ENCODE measurements at places on chromosomes 5 and 9.

- DNase-seq, result no peak
These were observed 213.7 kb upstream of the MAP3K1 start for GRCh38 chr5:56601641-56602071.

DNA sequence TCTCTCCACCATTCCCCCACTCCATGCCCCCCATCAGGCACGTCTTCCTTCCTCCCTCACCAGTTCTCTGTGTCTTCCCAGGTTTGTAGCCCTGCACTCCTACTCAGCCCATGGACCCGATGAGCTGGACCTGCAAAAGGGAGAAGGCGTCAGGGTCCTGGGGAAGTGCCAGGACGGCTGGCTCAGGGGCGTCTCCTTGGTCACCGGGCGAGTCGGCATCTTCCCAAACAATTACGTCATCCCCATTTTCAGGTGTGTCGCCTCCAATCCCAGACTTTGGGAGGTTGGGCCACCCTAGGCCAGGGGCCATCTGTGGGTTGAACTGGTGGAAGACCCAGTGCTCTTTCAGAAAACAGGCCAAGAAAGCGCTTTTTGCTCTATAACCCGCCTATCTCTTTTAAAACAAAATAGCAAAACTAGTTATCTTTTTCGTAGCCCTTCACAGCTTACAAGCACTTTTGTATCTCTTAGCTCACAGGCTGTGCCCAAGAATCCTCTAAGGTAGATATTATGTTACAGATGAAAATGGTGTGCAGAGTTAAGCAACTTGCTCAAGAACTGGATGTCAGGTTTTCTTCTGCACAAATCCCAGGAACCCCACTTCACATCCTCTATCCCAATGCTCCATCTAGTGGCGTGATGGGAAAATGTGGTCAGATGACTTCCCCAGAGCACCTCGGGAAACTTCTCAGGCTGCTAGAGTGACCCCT is 56.2 kb downstream of the PLAC8L1 start:
- no peak for DNase-seq

GRCh38 chr5:115190388-115190787 is 20.7 kb upstream of the TRIM36 start:
- no peak for DNase-seq

- no peak for DNase-seq
These were observed 25.2 kb upstream of the SYNPO start for GRCh38 chr5:150615141-150615699.

- no peak for DNase-seq
These were observed 85.1 kb upstream of the GRHPR start for GRCh38 chr9:37337301-37337890.

GRCh38 chr5:61123145-61123544 is 39.1 kb downstream of the SMIM15 start:
- no peak for DNase-seq

- DNase-seq, result no peak
These were observed 107.5 kb downstream of the KCNN2 start for GRCh38 chr5:114469372-114469771.

- DNase-seq, result no peak
These were observed 199.9 kb downstream of the ADAMTS12 start for GRCh38 chr5:33691856-33692255.

DNA sequence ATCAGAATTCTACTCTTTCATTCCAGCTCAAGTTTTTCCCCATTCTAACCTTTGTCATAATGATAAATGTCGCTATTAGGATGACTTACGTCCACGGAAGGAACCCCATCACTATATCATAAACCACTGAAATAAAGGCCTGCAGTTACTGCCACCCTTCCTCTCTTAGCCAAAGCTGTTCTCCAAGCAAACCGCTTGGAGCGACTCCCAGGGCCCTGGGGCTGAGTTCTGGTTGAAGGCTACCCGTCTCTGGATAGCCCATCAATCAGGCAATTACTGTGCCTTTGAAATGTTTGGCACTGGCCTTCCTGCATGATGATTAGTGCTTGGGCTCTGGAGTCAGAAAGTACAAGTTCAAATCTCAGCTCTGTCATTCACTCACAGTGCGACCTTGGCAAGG is 386.0 kb downstream of the SPOCK1 start:
- no peak for DNase-seq

- DNase-seq, result no peak
These were observed 143.9 kb upstream of the SLC1A3 start for GRCh38 chr5:36462295-36463021.

GRCh38 chr9:109244179-109245132 is 76.4 kb downstream of the EPB41L4B start:
- DNase-seq, result peak; percentile 38

GRCh38 chr5:145218019-145218418 is 617.1 kb downstream of the PRELID2 start:
- DNase-seq, result no peak

GRCh38 chr5:176837707-176838115 is 27.4 kb downstream of the UNC5A start:
- peak; percentile 27 for DNase-seq

DNA sequence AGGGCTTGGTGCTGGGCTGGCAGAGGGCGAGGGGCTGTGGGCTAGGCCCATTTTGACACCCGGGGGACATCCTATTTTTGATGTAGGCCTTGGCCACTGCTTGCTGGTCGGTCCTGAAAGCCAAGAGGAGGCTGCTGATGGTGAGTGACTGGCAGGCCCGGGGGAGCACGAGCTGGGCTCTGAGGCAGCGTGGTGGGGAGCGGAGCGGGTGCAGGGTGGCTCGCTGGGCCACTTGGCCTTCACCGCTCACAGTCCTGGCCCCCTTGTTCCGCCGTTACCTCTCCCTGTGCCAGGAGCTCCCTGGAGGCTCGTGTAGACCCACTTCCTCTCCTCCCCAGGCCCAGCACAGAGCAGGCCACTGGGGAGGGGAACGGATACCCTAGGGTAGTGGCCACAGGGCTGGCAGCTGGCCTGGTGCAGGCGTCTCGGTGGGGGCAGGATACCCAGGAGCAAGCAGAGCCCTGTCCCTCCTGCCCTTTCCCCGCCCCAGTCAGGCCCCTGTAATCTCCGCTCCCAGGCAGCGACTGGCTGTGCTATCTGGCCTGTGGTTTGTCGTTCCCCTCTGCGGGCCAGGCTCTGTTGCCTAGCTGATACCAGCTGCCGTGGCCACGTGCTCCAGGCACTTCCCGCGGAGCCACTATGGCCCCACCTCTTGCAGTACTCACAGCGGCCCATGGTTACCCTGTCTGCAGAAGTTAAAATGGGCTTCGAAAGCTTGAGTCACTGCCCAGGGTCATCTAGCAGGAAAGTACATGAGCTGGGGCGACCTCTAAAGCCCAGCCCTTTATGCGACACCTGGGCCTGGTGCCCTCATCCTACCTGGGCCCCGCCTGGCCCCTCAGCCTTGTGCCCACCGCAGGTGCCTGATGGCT is 11.7 kb upstream of the DOLPP1 start:
- peak; percentile 17 for DNase-seq

- no peak for DNase-seq
These were observed 130.1 kb downstream of the LRRC70 start for GRCh38 chr5:62708481-62709325.

DNA sequence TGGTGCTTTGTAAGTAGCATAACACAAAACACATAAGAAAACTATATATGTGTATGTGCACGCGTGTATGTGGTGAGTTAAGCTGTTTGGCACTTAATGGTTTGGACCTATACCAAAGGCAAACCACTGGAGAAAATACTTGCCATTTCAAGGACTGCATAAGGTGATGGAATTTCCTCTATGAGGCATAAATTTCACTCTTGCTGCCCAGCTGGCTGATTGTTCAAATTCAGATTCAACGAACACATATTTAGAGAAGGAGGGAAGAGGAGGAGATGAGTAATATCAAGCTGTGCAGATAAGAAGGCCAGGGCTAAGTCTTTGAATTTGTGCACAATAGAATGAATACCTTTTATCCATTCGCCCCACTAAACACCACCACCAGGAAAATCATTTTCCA is 470.6 kb upstream of the MPDZ start:
- no peak for DNase-seq

DNA sequence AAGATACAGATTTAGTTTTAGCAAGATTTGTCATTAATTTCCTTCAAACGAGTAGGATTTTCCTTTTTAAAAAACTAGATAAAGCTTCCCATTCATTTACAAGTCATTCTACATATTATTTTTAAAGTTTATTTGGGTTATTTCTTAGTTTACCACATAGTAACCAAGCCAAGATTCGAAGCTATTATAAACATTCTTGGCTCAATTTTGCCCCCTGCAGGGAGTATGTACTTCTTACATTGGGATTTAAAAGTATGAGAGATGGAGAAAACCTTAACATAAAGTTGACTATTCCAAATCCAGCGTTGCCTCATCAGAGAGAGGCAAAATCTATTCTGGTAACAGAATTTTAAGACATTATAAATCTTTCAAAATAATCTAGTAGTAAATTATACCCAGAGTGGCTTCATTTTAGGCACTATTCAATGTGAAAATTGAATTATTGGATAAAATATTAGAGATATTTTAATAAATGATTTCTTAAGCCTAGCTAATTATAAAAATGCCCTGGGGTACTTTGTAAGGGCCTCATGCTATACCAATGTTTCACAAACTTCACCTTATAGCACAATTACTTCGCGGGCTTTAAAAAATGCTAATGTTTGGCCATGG is 39.1 kb downstream of the FBN2 start:
- no peak for DNase-seq

GRCh38 chr9:37339923-37340322 is 82.6 kb upstream of the GRHPR start:
- no peak for DNase-seq

- DNase-seq, result no peak
These were observed 3.7 kb upstream of the GNPDA1 start for GRCh38 chr5:142016556-142016955.

DNA sequence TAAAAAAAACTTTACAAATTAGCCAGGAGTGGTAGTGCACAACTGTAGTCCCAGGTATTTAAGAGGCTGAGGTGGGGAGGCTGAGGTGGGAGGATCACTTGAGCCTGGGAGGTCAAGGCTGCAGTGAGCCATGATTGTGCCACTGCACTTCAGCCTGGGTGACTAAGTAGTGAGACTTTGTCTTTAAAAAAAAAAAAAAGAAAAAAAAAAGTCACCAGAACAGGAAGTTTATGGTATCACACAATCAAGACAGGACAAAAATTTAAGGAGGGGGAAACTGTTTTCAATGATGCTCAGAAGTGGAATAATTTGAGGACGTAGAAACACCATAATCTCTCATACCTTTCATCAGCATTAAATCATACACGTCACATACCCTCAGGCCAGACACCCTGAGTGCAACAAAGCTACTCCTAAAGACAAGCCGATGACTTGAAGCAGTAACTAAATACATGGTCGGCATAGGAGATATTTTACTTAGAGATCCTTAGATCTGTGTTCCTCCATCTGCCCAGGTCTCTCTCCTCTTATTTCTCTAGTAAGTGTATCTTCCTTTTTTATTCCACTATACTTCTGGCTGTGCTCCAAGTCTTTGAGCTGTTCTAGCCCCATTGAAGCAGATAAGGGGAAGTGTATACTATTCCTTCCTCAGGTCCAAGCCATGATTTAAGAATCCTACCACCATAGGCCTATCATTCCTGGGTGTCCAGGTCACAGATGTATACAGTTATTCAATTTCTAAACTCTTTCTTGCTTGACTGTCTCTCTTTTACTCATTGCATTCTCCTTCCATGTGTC is 91.3 kb upstream of the APC start:
- DNase-seq, result no peak

GRCh38 chr9:108021096-108021710 is 531.6 kb upstream of the KLF4 start:
- DNase-seq, result no peak

DNA sequence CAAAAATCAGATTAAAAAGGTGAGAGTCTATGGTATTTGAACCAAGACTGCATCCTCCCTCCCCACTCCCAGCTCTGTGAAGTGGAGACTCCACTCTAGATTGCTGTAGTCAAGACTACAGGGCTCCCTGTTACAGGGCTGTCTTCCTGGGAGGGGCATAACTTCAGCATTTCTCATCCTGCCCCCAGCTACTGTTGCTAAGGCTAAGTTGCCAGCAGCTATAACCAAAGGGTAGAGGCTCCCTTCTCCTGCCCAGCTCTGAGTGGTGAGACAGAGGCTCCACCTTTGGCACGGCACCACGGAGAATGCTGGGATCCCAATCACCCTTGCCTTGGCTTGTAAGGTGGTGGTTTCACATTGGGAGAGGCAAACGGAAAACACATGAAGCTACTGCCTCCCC is 39.2 kb upstream of the GCNT4 start:
- no peak for DNase-seq

DNA sequence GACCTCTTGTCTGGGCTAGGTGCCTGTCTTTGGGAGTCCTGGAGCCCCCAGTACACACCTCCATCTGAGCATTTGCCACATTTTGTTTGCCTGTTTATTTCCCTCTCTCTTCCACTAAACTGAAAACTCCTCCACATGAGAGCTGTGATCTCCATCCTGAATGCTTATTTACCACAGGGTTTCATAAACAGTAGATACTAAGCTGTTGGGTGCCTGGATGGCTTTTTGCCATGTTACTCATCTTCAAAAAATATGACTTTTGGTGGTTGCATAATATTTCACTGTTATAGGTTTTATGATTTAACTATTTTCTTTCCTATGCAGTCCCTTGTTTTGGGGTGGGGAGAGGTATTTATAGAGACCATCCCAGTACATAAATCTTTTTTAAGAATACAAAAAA is 99.6 kb downstream of the APBA1 start:
- DNase-seq, result no peak

DNA sequence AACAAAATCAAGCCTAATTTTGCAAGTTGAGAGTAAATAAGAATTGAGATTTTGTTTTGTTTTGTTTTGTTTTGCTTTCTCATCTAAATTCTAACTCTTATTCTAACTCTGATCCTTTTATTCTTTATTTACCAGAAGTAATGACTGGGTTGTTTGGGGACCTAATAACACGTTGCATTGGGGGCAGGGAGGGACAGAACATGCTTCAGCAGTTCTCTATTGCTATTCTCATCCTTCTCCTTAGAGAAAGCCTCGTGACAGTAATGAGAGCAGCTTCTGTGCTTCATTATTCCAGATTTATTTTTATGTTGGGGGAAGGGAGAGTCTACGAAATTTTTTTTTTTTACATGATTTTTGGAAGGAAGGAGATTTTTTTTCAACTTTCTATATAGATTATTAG is 21.1 kb downstream of the CPEB4 start:
- no peak for DNase-seq

- no peak for DNase-seq
These were observed 217.6 kb downstream of the TMEM167A start for GRCh38 chr5:82859451-82860140.

- DNase-seq, result no peak
These were observed 19.8 kb upstream of the PTPN3 start for GRCh38 chr9:109517901-109518377.

GRCh38 chr5:89200899-89201298 is 317.9 kb upstream of the MEF2C start:
- DNase-seq, result no peak
